ENCODE measurements at places on chromosomes 11 and 22. TPM values are rescaled to one million over a fixed set of nuclear protein-coding genes. Genes with fewer than 3 reads are reported as not detected.

TOMT gene
- total RNA-seq = not detected

IRAG1 gene
- total RNA-seq = 112 TPM

OR2AT4 gene
- total RNA-seq = not detected

GRAP2 gene
- total RNA-seq = 9.8 TPM

DCHS1 gene
- 25.1 TPM for total RNA-seq

SLCO2B1 gene
- 112 TPM for total RNA-seq

KCTD14 gene
- 23.6 TPM for total RNA-seq

ST3GAL4 gene
- 19.4 TPM for total RNA-seq

SLN gene
- not detected for total RNA-seq

APOA5 gene
- total RNA-seq = 0.29 TPM

OR5T2 gene
- not detected for total RNA-seq

IL10RA gene
- total RNA-seq = 29.3 TPM

MICAL3 gene
- 61.4 TPM for total RNA-seq

All from mucosa of gallbladder (tissue), 1 donor.